ENCODE measurements at places on chromosomes 12 and 14.

- no peak for DNase-seq
These were observed 57.6 kb downstream of the SSPN start for GRCh38 chr12:26252946-26253345.

GRCh38 chr12:562634-563033, 100.6 kb downstream of the NINJ2 start:
- DNase-seq: no peak

GRCh38 chr14:98408024-98408555, 863.9 kb downstream of the BCL11B start:
- DNase-seq: no peak

GRCh38 chr12:131893605-131894312, 663 bp upstream of the ULK1 start:
- DNase-seq: no peak
